Activated CD4-positive, alpha-beta T cell treated with anti-CD3 and anti-CD28 coated beads, Interleukin-2, Interleukin-6, amounts not matched to agents 100 ng/mL and 50 ng/mL, durations not matched to agents 16 hours and 8 hours (primary cell): ENCODE measurements at places on chromosomes 5 and 9.

GRCh38 chr5:156819537-156819936 is 30.6 kb upstream of the PPP1R2B start:
- no peak for DNase-seq

GRCh38 chr5:179900711-179901110 is 7.0 kb downstream of the TBC1D9B start:
- DNase-seq, result no peak

- DNase-seq, result peak; percentile 19
Observed at GRCh38 chr9:26955222-26955903, 849 bp upstream of the IFT74 start.

GRCh38 chr5:109485030-109485429 is 75.3 kb upstream of the PJA2 start:
- no peak for DNase-seq

- DNase-seq, result no peak
Observed at GRCh38 chr5:164332349-164333196, 827.2 kb downstream of the MAT2B start.

- peak; percentile 91 for DNase-seq
Observed at GRCh38 chr5:81194633-81195334, 38.3 kb upstream of the CKMT2 start.
